Occipital lobe (tissue), 3 donors: ENCODE measurements at places on chromosomes 4 and X.

DNA sequence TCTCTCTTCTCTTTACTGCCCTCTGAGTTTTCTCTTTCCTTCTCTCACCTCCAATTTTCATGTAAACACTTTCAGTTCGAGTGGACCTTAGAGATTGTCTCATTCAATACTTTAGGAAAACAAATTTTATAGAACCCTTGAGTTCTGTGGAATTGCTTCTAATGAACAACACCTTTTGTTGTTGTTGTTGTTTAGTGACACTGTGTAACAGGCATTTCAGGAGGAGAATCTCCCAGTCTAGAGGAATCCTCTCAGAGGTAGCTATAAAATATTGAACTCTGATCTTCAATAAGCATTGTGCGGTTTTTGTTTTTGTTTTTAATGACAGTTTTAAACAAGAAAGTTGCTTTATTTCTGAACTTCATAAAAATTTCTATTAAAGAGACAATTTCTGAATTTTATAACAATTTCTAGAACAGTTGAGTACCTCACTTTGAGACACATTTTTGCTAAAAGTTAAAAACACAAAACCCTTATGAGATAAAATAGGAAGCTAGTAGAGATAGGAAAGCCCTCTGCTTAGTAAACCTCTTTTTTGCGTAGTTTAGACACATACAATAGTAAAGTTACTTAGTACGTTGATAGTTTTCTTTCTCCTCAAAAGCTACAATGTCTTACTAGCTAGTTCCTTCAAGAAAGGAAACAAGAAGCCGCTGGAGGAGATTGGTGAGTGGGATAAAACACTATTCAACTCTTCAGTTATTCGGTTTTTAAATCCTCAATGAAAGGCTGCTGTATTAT is 38.8 kb downstream of the CLCN3 start:
- no peak for DNase-seq

DNA sequence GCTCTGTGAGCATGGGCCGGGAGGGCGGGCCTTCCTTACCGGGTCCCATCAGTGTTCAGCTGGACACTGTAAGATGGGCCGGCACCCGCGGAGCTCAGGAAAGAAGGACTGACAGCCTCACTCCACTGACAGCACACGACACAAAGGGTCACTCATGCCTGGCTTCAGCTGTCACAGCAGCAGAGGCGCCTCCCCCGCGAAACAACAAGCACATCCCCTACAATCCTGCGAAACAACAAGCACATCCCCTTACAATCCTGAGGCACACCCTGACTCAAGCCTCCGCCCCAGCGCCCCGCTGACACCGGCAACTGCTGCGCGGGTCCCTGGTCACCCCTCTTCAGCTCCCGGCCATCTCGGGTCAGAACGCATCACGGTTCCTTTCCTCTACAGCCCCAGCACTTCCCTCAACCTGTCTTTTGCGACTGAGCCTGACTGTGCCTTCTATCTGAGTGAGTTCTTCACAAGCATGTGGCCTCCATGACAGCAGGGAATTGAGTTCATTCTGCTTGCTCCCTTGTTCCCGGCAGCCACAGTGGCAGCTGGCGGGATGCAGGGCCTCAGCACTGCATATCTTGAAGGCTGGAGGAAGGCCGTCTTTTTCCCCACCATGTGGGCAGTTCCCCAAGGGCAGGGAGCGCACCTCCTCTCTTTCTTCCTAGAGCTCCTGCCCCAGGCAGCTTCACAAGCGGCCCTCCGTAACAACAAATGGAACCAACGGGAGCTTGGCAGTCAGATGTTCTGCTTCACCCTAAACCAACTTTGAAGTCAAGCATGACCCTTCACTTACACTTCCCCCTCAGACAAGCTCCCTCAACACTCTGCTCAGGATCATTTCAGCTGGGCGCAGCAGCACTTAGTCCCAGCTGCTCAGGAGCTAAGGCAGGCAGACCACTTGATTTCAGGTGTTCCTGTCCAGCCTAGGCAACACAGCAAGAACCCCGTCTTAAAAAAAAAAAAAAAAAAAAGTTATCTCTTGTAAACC is 39.6 kb downstream of the SCD5 start:
- peak; percentile 13 for DNase-seq

GRCh38 chr4:100949350-100949935 is 397.9 kb downstream of the PPP3CA start:
- DNase-seq: no peak

DNA sequence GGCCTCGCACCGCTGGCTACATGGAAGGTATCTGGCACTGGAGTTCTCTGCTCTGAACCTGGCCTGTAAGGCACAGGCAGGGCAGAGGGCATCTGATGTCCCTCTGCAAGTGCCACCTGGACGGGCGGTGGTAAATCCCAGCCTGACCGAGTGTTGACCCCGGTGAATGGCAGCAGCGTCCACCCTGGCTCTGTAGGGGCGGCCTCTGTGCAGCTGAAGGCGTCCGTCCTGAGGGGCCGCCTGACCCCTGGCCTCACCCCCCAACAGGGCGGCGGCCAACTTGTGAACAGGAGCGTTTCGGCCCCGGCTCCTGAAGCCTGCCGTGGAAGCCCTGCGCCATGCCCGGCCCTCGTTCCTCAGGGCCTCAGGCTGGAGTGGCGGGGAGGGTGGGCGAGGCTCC is 51.4 kb downstream of the CPZ start:
- no peak for DNase-seq

GRCh38 chr4:35559559-35560365 is 684.6 kb downstream of the ARAP2 start:
- no peak for DNase-seq

GRCh38 chr4:28001698-28002097 is 1141.1 kb downstream of the STIM2 start:
- DNase-seq: no peak

- no peak for DNase-seq
Observed at GRCh38 chr4:113444386-113444785, 317.2 kb downstream of the CAMK2D start.

DNA sequence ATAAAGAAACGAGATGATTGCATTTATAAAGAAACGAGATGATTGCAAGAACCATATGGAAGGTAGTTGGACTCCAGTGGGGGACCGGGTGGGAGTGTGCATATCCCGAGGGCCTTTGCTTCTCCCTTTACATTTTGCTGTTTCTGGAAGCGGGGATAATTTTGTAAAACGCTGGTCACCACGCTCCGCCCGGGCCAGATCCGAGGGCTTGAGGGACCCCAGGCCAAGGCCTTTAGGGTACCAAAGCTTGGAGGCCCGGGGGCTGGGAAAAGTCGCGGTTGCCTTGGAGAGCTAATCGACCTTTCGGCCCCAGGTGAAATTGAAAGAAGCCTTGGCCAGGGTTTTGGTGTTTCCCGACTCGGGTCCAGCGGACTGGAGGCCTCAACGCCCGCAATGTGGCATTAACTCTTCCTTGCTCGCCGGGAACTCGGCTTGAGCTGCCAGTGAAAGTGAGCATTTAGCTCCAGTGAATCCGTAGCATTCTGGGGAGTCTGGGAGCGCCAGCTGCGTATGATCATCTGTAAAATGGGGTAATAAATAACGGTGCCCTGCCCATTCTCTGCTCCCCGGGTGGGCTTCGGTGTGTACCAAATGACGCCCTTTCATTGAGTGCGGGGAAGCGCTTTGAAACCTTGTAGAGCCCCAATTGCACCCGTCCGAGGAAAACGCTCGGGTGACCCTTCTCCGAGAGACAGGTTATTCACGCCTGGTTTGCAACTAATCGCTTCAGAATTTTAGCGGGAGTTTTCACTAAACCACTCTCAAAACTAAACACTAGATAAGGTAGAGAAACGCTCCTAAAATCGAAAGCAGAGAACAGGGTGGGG is 4.5 kb downstream of the NKX3-2 start:
- DNase-seq: no peak

DNA sequence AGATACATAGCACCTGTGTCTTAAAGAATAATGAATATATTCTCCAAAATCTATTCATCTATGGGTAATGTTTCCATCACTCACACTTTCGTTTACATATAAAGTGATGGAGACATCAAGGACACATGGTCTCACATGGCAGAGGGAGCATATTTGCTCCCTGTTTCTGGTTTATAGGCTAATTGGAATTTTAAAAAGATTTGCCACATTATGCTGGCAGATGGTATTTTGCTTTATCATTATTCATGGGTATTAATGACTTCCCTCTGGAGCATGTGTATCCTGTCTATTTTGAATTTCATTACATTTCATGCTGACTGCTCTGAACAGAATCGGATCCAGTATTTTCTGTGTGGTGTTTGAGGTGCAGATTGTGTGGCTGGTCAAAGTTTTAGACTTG is 79.0 kb downstream of the PDGFRA start:
- DNase-seq: no peak

DNA sequence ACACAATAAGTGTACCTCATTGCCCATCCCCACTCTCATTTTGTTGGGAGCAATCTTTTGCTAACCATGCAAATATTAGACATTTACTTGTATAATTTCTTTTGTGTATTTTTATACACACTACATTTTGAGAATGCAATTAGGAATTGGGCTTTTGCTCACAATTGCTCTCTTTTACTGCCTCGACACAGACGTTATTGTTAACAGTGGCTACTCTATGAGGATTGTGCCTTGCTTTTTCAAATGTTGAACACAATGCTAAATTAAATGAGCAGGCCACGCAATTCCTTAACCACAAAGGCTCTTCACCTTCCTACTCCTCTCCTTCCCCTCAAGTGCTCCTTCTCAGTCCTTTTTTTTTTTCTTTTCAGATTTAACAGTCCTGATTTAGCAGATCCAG is 42.8 kb upstream of the HPF1 start:
- DNase-seq: no peak

DNA sequence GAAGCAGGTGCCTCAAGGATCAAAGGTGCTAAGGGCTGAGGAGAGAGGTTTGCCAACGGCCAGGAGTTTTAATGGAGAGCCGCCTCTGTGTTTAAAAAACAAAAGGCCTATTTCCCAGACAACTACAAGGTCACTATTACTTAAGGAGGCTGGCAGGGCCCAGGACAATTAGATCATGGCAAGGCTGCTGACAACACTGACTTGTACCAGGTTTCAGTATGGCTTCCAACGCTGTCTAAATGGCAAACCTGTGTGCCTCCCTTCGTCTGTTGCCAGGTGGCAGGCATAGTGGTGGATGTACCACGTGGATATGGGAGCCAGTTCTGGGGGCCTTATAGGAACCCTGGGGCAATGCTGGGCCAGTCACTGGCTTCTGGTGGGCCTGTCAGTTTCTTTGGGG is 41.0 kb downstream of the NSG1 start:
- DNase-seq: no peak

- no peak for DNase-seq
Observed at GRCh38 chrX:150813922-150814321, 84.5 kb downstream of the CD99L2 start.

GRCh38 chrX:103688946-103689345 is 2.4 kb upstream of the MORF4L2 start:
- DNase-seq: no peak

- no peak for DNase-seq
Observed at GRCh38 chr4:61246034-61246433, 45.9 kb downstream of the ADGRL3 start.

GRCh38 chr4:56475917-56476316 is 8.5 kb downstream of the SRP72 start:
- DNase-seq: no peak

GRCh38 chr4:3523628-3524221 is 8.5 kb downstream of the LRPAP1 start:
- DNase-seq: no peak

DNA sequence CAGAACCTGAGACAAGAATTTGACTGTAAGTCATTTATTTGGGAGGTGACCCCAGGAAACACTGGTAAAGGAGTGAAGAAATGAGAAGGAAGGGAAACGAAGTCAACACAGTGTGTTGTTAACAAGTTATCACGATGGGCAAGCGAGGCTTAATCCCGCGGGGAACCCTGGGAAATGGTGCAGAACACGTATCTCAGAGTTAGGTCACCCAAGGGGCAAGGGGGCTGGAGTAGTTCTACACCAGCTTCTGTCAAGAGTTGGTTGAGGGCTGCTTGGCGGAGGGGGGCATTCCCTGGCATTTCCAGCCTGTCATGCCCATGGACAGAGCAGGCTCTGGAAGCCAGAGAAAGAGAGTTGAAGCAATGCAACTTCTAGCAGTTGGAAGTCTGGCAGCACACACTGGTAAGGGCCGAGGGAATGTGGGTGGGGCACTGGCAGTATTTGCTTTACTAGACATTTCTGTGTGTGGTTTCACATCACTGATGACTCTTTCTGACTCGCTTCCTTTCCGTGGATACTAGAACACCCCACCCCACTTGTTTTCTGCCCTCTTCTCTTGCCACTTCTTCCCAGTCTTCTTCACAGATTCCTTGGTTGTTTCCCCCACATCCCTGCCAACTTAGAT is 52.2 kb upstream of the ADGRG2 start:
- DNase-seq: no peak

DNA sequence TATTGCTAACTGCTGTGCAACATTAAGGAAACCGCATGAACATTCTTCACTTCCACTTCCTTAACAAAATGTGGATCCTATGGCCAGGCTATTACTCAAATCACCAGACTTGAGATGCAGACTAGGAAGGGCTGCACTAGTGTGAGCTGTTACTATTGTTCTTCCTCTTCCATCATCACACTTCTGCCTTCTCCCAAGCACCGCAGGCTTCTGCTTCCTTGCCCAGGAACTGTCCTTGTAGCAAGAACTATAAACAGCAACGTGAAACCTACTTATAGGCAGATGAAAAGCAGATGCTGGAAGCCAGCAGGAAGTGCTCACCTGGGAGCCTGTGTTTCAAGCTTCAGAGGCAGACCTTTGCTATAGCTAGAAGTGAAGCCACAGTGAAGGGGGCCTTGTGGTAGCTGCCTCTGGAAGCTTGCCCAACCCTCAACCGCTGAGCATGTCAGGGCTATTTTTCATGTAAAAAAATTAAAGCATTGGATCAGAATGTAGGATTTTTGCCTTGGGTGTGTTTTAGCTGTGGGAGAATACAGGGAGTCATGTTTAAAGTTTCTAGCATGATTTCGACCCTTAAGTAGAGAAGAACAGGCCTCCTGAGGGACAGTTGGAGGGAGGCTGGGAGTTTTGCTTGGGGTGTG is 43.9 kb downstream of the CLNK start:
- no peak for DNase-seq

- DNase-seq: no peak
Observed at GRCh38 chrX:39953879-39954278, 143.9 kb downstream of the BCOR start.

DNA sequence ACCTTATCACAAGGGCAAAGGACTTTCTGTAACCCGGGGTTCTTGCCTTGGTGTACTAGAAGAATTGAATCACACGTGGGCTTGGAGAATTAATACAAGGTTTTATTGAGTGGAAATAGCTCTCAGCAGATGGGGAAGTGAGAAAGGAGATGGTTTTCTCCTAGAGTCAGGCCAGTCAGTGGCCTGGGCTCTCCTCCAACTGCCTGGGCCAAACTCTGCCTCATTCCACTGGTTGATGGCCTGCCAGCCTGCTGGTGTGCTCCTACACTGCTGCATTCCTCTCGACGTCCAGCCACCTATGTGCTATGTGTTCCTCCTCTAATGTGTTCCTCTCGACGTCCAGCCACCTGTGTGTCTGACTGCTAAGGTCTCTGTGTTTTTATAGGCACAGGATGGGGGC is 35.3 kb upstream of the SPIN2A start:
- no peak for DNase-seq

- DNase-seq: no peak
Observed at GRCh38 chrX:150361777-150362351, 1.3 kb upstream of the MAMLD1 start.

- no peak for DNase-seq
Observed at GRCh38 chr4:126364311-126364911, 1049.7 kb downstream of the FAT4 start.
